Stimulated activated CD8-positive, alpha-beta memory T cell treated with anti-CD3 and anti-CD28 coated beads, Interleukin-15, amount 100 ng/mL, for 48 hours (primary cell): ENCODE measurements at places on chromosomes 1 and 21.

GRCh38 chr21:14691914-14692313 is 145.8 kb upstream of the SAMSN1 start:
- no peak for DNase-seq

DNA sequence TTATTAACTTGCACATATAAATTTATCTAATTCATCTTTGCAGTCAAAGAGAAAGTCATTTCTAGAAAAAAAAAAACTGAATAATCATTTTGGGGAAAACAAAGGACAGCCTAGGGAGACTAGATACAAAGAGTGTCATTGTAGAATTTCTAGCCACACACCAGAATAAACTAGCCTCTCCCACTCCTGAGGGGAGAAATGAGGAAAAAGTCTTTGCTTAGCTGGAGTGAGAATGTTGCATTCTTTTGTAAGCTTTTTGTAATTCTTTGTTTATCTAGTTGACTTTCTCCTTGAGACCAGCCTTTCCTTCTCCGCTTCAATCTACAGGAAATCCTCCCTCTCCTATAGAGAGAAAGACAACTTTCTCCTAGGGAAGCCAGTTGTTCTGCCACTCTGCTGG is 15.9 kb upstream of the CGN start:
- DNase-seq, result no peak

DNA sequence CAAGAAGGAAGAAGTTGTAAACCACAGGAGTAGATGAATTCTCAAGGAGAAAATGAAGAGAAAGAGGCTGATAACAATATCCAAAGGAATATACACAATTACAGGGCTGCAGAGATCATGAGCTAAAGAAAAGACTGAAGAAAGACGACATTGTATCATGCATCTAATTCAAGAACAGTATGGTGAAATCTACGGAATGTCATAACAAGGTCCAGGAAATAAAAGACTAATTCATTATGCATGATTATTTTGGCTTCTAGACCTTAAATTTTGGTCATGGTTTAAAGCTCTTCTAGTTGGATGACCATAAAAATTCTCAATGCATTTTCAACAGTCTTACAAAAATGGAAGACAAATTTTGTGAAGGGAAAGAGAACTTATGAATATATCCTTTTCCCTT is 71.7 kb downstream of the SH3GLB1 start:
- no peak for DNase-seq

- DNase-seq, result no peak
Measured at GRCh38 chr1:208737922-208738321, 493.7 kb upstream of the PLXNA2 start.

DNA sequence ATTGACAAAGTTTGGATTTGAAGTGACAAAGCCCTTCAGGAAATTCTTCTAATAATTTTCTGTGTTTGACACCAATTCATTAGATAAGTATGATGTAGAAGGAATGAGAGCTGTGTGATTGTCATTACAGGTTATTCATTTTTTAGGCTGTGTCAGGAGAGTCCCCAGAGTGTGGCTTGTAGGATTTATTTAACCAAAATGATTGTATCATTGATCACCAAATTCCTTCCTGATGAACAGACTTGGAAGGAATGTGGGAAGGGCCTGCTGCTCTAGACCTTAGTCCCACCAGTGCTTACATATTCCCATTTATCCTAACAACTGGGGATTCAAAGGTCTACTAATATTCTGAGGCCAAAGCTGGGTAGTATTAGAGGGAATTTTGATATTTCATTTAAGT is 383.3 kb upstream of the KAZN start:
- DNase-seq, result no peak

DNA sequence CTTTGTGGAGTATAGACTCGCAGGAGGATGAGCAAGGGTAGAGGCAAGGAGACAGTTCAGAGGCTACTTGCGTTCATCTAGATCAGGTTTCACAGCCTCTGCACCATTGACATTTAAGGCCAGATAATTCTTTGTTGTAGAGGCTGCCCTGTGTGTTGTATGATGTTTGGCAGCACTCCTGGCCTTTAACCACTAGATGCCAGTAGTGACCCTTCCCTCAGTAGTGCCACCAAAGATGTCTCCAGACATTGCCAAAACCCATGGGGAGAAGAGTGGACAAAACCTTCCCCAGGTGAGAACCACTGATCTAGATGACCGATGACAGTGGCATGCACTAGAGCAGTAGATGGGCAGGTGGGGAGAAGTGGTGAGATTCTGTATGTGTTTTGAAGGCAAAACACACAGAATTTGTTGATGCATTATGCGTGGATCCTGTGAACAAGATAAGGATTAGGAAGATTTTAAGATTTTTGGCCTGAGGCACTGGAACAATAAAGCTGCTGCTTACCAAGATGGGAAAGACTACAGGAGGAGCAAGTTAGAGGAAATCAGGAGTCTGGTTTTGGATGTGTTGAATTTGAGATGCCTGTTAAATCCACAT is 9.9 kb upstream of the COG2 start:
- no peak for DNase-seq

DNA sequence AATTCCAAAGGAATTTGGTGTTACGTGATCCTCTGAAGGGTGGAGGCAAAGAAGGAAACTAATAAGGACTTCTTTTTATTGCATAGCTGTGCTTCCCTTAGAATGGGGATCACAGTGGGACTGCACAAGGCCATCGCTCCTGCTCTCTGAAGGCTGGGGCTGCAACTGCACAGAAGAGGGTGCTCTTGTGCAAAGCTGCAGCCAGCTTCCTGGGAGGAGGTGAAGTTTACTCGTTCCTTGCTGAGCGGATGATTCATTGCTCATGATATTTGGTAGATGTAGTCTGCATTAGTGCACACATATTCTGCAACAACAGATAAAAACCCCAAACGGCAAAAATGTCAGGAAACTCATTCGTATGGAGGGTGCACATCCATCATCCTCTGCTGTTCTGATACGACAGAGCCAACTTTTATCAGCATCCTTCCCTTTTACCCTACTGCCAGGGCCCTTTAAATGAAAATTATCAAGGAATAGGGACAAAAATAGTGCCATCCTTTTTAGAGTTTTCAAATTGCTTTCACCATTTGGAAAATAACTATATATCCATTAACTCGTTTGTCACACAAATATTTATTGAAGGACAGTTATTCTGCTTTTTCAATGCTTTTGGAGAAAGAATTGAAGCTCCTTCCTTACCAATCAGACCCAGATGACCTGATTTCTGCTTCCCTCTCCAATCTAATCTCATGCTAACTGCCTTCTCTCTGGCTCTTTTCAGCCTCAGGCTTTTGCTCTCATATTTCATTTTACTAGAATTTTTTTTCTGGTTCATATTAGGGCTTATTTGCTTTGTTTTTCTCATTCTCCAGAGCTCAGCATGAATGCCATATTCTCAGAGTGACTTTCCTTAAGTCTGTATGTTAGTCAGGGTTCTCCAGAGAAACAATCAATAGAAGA is 263.6 kb downstream of the DUSP10 start:
- peak; percentile 21 for DNase-seq

DNA sequence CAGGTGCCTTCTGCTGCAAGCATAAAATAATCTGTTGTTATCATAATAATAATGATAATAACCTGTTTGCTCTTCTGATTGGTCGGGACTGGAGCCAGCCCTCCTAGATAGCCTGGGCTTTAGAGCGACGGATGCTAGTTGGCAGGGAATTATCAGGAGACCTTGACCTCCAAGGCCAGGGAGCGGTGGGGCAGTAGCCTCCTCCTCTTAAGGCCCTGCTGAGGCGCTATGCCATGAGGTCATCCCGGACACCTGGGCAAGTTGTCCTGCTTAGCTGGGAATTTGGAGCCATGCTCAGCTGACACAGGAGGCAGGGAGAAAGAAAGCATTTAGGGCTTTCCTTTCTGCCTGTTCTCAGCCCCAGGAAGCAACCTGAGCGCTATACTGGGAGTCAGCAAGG is 15.6 kb downstream of the C1orf115 start:
- DNase-seq, result no peak

DNA sequence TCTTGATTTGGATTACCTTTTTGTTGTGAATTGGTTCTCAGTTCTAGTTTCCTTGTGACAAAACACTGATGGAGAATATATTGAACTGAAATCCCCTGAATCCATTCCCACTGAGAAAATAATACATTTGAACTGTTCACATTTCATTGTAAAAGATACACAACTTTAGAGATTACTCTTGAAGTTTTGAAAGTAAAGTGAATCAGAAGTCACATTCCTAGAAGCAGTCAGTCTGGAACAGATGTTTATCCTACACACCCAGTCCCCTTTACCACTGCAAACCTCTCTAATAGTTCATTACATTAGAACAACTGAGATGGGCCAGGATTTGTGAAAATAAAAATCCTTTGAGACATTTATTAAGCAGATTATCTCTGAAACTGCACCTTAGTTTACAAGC is 3.4 kb downstream of the RERE start:
- DNase-seq, result no peak

GRCh38 chr1:234608025-234608910 is 1.7 kb downstream of the IRF2BP2 start:
- peak; percentile 66 for DNase-seq

GRCh38 chr1:54314696-54315095 is 91.5 kb downstream of the SSBP3 start:
- DNase-seq, result no peak

GRCh38 chr1:228021355-228022030 is 14.7 kb downstream of the WNT3A start:
- no peak for DNase-seq

GRCh38 chr1:198636391-198636790 is 2.4 kb upstream of the PTPRC start:
- no peak for DNase-seq

- DNase-seq, result no peak
Measured at GRCh38 chr1:241485554-241485992, 34.0 kb downstream of the FH start.

- DNase-seq, result no peak
Measured at GRCh38 chr1:187871177-187871845, 1042.6 kb downstream of the PLA2G4A start.

DNA sequence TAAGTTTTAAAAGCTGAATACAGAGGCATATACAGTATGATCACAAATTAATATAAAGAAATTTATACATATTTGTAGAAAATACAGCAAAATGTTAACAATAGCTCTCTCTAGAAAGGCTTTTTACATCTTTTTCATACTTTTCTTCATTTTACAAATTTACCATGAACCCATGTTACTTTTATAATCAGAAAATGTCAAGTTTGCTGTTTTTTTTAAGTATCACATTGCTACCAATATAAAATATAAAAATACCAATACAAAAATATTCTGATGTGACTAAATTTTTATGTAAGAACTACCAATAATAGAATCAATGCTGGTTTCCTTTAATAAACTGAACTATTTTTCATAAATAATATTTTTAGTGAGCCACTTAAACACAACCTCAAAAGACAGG is 84.4 kb upstream of the TTC39A start:
- DNase-seq, result no peak

- no peak for DNase-seq
Measured at GRCh38 chr21:45164124-45164511, 89.7 kb downstream of the ADARB1 start.

DNA sequence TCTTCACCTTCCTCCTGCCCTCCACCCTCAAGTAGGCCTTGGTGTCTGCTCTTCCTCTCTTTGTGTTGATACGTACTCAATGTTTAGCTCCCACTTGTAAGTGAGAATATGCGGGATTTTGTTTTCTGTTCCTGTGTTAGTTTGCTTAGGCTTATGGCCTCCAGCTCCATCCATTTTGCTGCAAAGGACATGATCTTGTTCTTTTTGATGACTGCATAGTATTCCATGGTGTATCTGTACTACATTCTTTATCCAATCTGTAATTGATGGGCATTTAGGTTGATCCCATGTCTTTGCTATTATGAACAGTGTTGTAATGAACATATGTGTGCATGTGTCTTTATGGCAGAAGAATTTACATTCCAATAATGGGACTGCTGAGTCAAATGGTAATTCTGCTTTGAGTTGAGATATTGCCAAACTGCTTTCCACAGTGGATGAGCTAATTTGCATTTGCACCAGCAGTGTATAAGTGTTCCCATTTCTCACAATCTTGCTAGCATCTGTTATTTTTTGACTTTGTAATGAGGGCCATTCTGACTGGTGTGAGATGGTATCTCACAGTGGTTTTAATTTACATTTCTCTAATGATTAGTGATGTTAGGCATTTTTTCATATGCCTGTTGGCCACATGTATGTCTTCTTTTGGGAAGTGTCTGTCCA is 272.7 kb downstream of the SDCCAG8 start:
- DNase-seq, result no peak

- no peak for DNase-seq
Measured at GRCh38 chr1:227794817-227795192, 20.7 kb upstream of the PRSS38 start.

GRCh38 chr1:204640578-204640977 is 45.0 kb downstream of the LRRN2 start:
- no peak for DNase-seq

DNA sequence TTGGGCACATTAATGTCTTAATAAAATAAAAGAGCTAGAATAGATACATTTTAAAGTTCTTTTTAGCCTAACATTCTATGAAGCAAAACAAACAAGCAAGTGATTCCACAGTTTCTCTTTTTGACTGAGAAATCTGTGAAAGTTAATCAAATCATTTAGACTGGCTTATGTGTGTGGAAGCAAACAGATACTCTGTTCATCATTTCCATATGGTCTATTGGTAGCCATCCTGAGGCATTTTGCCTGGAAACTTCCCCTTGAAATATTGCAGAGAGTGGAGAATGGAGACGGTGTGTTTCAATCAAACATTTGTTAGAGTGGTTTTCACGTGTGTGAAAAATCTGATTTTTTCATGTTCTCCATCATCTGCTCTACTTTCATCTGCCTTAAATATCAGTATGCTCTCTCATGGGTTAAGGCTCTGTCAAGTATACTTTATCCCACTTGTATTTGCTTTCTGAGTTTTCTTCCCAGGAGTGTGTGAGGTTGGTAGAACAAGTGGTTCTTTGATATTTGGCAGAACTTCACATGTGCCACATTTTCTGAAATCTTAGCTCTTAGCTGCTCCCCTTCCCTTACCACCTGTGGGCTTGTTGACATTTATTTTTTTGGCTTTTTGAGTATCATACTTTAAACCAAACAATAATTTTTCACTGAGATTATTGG is 139.1 kb upstream of the PTGFR start:
- no peak for DNase-seq

DNA sequence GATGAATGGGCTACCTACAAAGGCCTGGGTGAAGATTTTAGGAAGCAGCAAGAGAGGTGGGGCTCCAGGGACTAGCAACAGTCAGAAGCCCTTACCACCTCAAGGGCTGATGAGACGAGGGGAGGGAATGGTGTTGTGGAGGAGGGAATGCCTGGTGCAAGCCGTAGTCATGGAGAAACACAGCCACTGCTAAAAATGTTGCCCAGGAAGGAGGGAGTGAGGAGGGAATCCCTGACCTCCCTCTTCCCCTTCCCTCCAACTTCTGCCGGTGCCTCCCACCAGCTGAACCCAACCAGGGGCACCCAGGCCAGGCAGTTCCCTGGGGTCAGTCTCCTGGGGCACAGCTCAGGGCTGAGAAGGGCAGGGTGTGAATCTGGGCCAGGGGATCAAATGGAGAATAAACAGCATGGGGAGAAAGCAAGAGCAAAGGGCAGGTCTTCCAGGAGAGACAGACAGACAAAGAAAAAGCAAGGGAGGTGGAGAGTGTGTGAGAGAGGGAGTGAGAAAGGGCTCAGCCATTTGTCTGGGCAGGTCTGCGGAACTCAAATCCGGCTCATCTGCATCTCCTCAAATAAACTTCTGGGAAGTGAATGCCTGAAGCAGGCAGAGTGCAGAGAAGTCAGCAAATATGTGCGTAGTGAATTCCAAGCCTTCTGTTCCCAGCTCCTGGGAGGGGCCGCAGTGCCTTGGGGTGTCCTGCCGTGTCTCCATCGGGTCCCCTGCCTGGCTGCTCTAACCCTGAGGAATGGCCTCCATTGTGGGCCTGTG is 27.1 kb upstream of the POU3F1 start:
- DNase-seq, result no peak
